ENCODE measurements at places on chromosomes 6 and 20.

- no peak for DNase-seq
- no peak overlapping the region for H3K4me3 ChIP-seq
- peaks cover 4% of the 10 kb centered on the region for H3K27me3 ChIP-seq
- H3K27ac ChIP-seq: no peak overlapping the region
Observed at GRCh38 chr20:59994697-59995122, 36.5 kb downstream of the CDH26 start.

DNA sequence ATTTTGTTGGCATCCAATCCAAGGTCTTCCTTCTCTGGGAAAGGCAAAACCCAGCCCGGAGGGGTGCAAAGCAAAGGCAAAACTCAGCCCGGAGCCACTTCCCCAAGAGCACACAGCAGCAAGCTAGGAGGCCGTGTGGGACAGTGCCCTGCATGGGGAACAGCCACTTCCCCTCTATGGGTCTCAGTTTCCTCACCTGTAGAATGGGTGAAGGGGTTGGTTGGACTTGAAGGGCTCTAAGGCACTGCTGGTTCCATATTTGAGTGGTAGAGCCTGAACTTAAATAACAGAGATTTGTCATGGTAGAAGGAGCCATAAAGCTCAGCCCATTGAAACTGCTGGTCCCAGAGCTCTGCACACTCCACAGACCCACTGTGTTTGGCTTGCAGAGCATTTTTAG is 51.3 kb upstream of the CCDC167 start:
- no peak for DNase-seq
- peaks cover 13% of the 10 kb centered on the region for H3K4me1 ChIP-seq
- H3K36me3 ChIP-seq: no peaks in the 10 kb centered on the region
- no peak overlapping the region for H3K27ac ChIP-seq

- peak overlapping the region; percentile 90 for H3K27ac ChIP-seq
- peak overlapping the region; percentile 81 for H3K4me3 ChIP-seq
- DNase-seq: no peak
- H3K4me1 ChIP-seq: peaks cover 57% of the 10 kb centered on the region
- H3K36me3 ChIP-seq: peaks cover 50% of the 10 kb centered on the region
- no peaks in the 10 kb centered on the region for H3K27me3 ChIP-seq
Observed at GRCh38 chr20:33679758-33680485, 5.7 kb upstream of the NECAB3 start.

DNA sequence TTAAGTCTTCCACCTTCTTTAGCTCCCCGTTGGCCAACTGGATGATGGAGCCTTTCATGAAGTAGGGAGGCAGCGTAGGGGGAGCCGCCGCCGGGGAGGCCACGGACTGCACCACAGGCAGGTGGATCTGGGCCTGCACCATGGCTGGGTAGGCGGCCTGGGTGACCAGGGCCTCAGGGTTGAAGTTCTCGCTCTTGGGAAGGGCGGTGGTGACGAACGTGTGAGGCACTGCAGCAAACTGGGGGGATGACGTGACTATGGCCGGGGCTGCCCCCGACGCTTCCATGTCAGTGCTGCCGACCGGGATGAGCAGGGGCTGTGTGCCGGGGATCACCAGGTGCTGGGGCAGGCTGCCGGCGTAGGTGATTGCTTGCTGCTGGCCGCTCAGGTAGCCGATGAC is 88.1 kb downstream of the GMPR start:
- no peak for DNase-seq
- peaks cover 30% of the 10 kb centered on the region for H3K36me3 ChIP-seq
- no peak overlapping the region for H3K4me3 ChIP-seq
- H3K4me1 ChIP-seq: peaks cover 31% of the 10 kb centered on the region
- H3K27ac ChIP-seq: no peak overlapping the region
- H3K27me3 ChIP-seq: no peaks in the 10 kb centered on the region

GRCh38 chr6:106490974-106491373 is 130.5 kb downstream of the CRYBG1 start:
- H3K4me1 ChIP-seq: peaks cover 5% of the 10 kb centered on the region
- peaks cover 2% of the 10 kb centered on the region for H3K27me3 ChIP-seq
- DNase-seq: no peak
- no peaks in the 10 kb centered on the region for H3K36me3 ChIP-seq
- H3K27ac ChIP-seq: no peak overlapping the region

DNA sequence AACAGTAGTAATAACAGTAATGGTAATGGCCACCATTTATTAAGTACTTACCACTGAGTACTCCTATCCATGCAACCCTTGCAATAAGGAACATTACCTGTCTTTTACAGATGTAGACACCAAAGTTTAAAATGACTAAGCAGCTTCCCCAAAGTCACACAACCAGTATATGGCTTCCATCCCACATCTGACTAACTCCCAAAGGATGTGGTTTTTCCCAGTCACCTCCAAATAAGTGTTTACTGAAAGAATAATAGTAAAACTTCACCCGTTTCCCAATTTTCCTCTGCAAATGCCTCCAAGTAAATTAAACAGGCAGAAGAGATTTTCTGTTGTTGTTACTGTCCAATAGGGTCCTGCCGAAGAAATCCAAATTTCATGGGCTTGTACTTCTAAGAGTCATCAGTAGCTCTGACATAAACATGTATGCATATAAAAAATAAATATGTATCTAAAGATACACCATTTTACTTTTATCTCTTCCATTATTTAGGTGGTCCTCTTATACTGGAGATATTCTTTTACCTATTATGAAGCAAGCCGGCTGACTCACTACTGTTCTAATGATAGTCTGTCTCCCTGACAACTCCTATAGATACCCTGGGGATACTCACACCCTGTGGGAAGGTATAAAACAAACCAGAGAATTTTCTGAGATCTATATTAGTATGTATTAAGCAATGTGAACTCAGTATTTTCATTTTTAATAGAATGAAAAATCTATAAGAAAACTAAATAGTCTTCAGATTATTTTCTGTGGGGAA is 77.9 kb upstream of the ID4 start:
- no peaks in the 10 kb centered on the region for H3K36me3 ChIP-seq
- no peaks in the 10 kb centered on the region for H3K27me3 ChIP-seq
- no peak overlapping the region for H3K4me3 ChIP-seq
- no peak for DNase-seq
- no peak overlapping the region for H3K27ac ChIP-seq
- no peaks in the 10 kb centered on the region for H3K4me1 ChIP-seq

DNA sequence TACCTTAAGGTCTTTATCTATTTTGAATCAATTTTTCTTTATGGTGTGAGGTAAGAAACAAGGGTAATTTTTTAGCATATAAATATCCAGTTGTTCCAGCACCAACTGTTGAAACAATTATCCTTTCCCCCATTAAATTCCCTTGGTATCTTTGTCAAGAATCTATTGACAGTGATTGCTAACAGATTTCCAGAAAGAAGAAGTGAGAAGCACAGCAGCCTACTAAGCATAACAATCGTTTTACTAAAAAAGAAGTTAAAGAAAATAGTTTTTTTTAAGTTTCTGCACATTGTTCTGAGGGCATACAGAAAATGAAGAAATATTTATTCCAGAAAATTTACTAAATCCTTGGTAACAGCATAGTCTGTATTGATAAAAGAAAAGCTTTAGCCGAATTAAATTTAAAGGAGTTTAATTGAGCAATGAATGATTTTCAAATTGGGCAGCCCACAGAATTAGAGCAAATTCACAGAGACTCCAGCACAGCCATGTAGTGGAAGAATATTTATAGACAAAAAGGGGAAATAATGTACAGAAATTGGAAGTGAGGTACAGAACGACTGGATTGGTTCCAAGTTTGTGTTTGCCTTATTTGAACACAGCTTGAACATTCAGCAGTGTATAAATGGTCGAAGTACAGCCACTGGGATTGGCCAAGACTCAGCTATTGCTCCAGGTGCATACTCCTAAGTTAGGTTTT is 97.9 kb upstream of the UST start:
- no peak overlapping the region for H3K27ac ChIP-seq
- H3K4me3 ChIP-seq: no peak overlapping the region
- peaks cover 5% of the 10 kb centered on the region for H3K27me3 ChIP-seq
- no peaks in the 10 kb centered on the region for H3K36me3 ChIP-seq

DNA sequence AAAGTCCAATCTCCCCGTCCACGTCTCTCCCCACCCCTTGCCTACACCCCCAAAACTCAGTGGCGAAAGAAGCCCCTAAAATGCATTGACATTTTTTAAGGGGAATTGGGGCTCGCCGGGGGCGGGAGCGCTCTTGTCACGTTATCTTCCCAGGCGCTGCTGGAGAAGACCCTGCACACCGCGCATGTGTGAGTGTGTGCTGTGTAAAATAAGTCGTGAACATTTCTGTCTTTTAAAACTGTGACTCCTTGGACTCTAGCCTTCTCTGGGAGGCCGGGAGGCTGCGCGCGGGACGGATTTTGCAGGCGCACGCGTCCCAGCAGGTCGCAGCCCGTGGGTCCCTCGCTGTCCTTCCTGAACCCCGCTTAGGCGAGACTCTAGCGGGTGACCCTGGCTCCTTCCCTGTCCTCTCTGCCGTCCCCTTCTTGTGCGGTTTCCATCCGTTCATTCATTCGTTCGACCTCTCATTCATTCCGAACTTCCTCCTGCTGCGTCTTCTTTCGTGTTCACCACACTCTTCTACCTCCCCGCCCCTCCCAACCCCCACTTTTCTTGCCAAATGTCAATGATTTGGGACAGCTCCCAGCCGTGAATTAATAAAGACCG is 2.2 kb downstream of the NRN1 start:
- DNase-seq: no peak
- H3K4me3 ChIP-seq: peak overlapping the region; percentile 85
- peak overlapping the region; percentile 84 for H3K27ac ChIP-seq
- H3K36me3 ChIP-seq: peaks cover 16% of the 10 kb centered on the region

DNA sequence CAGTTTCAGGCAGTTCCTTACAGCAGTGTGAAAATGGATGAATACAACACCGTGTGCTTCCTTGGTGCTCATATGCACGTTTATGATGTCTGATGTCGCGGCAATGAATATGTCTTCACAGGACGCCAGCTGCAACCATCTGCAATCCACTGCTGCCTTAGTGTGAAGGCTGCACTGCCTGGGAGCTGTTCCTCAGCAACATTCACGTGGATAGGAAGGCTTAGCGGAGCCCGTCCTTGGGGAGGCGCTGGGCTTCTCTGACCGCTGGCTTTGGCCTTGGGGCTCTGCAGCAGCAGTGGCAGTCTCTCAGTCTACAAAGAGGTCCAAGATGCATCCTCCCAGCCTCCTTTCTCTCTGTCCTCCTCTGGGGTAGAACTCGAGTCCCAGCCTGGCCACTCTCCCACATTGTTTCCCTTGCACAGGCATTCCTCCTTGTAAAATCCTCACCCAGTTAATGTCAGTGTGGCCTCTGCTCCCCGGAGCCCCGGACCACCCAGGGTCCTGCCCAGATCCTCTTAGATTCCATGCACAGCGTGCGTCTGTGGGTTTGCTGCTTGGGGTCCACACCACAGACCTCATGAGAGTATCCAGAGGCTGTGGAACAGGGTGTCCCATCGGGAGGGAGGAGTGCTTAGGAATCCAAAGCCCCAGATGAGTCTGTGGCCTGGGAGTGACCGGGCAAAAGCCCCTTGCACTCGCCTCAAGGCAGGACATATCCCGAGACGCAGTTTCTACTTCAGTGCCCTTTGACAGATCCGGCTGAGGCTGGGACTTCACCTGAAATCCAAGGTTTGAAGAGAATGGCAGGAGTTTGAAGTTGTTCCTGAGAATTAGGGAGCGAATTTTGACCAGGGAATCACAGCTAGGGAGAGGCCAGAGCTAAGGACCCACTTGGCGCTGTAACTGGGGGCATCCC is 181.3 kb downstream of the THBS2 start:
- no peak overlapping the region for H3K4me3 ChIP-seq
- no peak for DNase-seq
- H3K36me3 ChIP-seq: no peaks in the 10 kb centered on the region
- H3K27me3 ChIP-seq: no peaks in the 10 kb centered on the region
- H3K4me1 ChIP-seq: no peaks in the 10 kb centered on the region

- H3K4me3 ChIP-seq: no peak overlapping the region
- no peak overlapping the region for H3K27ac ChIP-seq
- H3K36me3 ChIP-seq: no peaks in the 10 kb centered on the region
- DNase-seq: no peak
- peaks cover 8% of the 10 kb centered on the region for H3K4me1 ChIP-seq
Observed at GRCh38 chr6:134187751-134188150, 130.2 kb downstream of the SGK1 start.

GRCh38 chr6:33772082-33772830 is 16.7 kb downstream of the LEMD2 start:
- no peak overlapping the region for H3K4me3 ChIP-seq
- peaks cover 35% of the 10 kb centered on the region for H3K36me3 ChIP-seq
- peaks cover 8% of the 10 kb centered on the region for H3K4me1 ChIP-seq
- no peaks in the 10 kb centered on the region for H3K27me3 ChIP-seq
- DNase-seq: no peak
- no peak overlapping the region for H3K27ac ChIP-seq

DNA sequence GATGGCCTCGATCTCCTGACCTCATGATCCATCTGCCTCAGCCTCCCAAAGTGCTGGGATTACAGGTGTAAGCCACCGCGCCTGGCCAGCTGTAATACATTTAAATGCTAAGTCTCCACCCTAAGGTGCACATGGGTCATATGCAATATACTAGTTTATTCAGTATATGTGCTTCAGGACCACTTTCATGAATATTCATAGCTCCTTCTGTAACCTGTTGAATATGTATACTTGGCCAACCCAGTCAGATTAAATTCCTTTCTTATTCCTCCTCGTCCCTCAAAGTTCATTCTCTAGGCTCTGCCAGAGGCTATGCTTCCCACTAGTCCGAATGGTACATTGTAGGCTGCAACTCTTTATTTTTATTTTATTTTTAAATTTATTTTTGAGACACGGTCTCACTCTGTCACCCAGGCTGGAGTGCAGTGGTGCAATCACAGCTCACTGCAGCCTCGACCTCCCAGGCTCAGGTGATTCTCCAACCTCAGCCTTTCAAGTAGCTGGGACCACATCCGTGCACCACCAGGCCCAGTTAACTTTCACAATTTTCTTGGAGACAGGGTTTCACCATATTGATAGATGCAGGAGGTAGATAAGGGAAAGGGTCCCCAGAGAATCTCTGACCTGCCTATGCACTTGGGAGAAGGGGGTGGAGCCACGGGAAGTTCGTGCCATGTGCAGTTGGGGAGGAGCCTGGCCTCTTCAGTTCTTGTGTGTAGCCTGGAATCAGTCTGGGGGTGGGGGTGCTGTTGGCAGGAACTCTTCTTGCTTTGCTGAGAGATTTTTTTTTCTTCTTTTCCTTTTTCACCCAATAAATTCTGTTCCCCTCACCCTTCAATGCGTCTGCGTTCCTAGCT is 41.3 kb upstream of the DDR1 start:
- H3K36me3 ChIP-seq: no peaks in the 10 kb centered on the region
- DNase-seq: peak; percentile 13
- H3K4me3 ChIP-seq: no peak overlapping the region
- no peak overlapping the region for H3K27ac ChIP-seq
- peaks cover 2% of the 10 kb centered on the region for H3K27me3 ChIP-seq
- peaks cover 18% of the 10 kb centered on the region for H3K4me1 ChIP-seq

DNA sequence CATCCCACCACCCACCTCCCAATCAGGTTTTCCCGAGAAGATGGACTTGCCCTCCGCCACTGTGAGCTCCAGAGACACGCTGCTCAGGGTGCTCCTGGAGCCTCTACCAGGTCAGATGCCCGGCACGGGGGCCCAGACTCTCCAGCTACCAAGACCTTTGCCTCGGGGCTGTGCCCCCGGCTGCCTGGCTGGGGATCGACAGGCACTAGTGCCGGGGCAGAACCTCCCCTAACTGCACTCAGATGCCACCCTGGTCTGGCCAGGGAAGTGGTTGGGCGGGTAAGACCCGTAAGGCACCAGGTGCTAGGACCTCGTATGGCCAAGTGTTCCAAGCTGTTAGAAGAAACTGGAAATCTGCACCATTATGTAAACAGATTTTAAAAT is 100.7 kb downstream of the ASXL1 start:
- H3K27ac ChIP-seq: no peak overlapping the region
- H3K36me3 ChIP-seq: peaks cover 2% of the 10 kb centered on the region
- no peak for DNase-seq
- H3K4me1 ChIP-seq: no peaks in the 10 kb centered on the region
